ENCODE measurements at places on chromosomes 2 and 18. TPM values are rescaled to one million over a fixed set of nuclear protein-coding genes. Genes with fewer than 3 reads are reported as not detected.
A peak's percentile ranks its signal among the peaks of the same experiment; 100 is the strongest.

Gene LGALSL
- total RNA-seq: 20.4 TPM

Gene COLEC12
- 0.59 TPM for total RNA-seq

Gene NFATC1
- total RNA-seq: 5.5 TPM

DNA sequence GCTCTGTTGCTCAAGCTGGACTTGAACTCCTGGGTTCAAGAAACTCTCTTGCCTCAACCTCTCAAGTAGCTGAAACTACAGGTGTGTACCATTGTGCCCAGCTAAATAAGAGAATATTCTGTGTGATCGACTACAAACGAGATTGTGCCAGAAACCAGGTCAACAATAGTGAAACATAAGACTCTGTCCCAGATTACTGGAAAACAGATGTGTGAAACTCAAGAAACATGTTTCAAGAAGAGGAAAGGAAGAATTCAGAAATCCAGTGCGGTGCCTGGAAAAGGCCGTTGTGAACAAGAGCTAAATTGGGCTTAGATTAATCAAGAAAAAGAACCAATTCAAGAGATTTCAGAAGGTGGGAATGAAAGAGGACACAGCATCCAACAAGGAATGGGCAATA lies 23.4 kb upstream of the STAT1 start:
- H3K4me3 ChIP-seq: no peak overlapping the region
- H3K4me1 ChIP-seq: no peaks in the 10 kb centered on the region
- no peak overlapping the region for H3K27ac ChIP-seq
- no peaks in the 10 kb centered on the region for H3K27me3 ChIP-seq

GRCh38 chr2:218262631-218263586 lies 2.1 kb downstream of the GPBAR1 start:
- H3K4me1 ChIP-seq: peaks cover 4% of the 10 kb centered on the region
- H3K27ac ChIP-seq: no peak overlapping the region
- peaks cover 33% of the 10 kb centered on the region for H3K36me3 ChIP-seq
- H3K27me3 ChIP-seq: no peaks in the 10 kb centered on the region
- H3K4me3 ChIP-seq: no peak overlapping the region

DNA sequence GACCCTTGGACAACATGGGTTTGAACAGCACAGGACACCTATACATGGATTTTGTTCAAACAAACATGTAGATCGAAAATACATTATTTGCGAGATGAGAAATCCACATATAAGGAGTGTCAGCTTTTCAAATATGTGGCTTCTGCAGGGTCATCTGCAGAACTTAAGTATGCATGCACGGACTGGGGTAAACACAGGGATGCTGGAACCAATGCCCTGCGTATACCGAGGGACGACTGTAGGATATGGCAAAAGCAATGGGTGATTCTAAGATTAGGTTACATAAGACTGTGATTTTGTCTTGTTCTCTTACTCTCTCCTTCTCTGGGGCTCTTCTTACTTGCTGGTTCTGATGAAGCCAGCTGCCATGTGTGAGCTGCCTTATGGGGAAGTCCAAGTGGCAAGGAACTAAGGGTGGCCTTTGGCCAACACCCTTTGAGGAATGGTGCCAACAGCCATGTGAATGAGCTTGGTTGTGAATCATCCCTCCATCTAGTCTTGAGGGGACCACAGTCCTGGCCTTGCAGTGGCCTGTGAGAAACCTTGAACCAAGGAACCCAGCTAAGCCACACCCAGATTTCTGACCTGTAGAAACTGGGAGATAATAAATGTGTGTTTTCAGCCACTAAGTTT lies 66.5 kb downstream of the EVA1A start:
- no peak overlapping the region for H3K4me3 ChIP-seq
- H3K36me3 ChIP-seq: no peaks in the 10 kb centered on the region
- H3K4me1 ChIP-seq: no peaks in the 10 kb centered on the region
- DNase-seq: no peak

- no peaks in the 10 kb centered on the region for H3K36me3 ChIP-seq
- H3K4me1 ChIP-seq: peaks cover 5% of the 10 kb centered on the region
- no peak for DNase-seq
- H3K4me3 ChIP-seq: no peak overlapping the region
- H3K27ac ChIP-seq: no peak overlapping the region
- no peaks in the 10 kb centered on the region for H3K27me3 ChIP-seq
Measured at GRCh38 chr18:78672862-78673446, 306.7 kb upstream of the SALL3 start.

GRCh38 chr2:214995926-214996670 lies 142.3 kb downstream of the ABCA12 start:
- no peak overlapping the region for H3K27ac ChIP-seq
- DNase-seq: no peak
- no peak overlapping the region for H3K4me3 ChIP-seq
- H3K27me3 ChIP-seq: no peaks in the 10 kb centered on the region

GRCh38 chr18:70998490-70998889 lies 709.6 kb downstream of the SOCS6 start:
- no peak overlapping the region for H3K27ac ChIP-seq
- H3K4me1 ChIP-seq: no peaks in the 10 kb centered on the region
- no peaks in the 10 kb centered on the region for H3K27me3 ChIP-seq
- peaks cover under 1% of the 10 kb centered on the region for H3K36me3 ChIP-seq

- no peaks in the 10 kb centered on the region for H3K27me3 ChIP-seq
- H3K4me3 ChIP-seq: no peak overlapping the region
- peaks cover 32% of the 10 kb centered on the region for H3K36me3 ChIP-seq
- H3K4me1 ChIP-seq: peaks cover 11% of the 10 kb centered on the region
Measured at GRCh38 chr2:39377226-39377939, 59.7 kb downstream of the MAP4K3 start.

- no peak overlapping the region for H3K4me3 ChIP-seq
- no peak overlapping the region for H3K27ac ChIP-seq
- no peaks in the 10 kb centered on the region for H3K27me3 ChIP-seq
- no peak for DNase-seq
Measured at GRCh38 chr2:184936761-184937160, 338.4 kb downstream of the ZNF804A start.

DNA sequence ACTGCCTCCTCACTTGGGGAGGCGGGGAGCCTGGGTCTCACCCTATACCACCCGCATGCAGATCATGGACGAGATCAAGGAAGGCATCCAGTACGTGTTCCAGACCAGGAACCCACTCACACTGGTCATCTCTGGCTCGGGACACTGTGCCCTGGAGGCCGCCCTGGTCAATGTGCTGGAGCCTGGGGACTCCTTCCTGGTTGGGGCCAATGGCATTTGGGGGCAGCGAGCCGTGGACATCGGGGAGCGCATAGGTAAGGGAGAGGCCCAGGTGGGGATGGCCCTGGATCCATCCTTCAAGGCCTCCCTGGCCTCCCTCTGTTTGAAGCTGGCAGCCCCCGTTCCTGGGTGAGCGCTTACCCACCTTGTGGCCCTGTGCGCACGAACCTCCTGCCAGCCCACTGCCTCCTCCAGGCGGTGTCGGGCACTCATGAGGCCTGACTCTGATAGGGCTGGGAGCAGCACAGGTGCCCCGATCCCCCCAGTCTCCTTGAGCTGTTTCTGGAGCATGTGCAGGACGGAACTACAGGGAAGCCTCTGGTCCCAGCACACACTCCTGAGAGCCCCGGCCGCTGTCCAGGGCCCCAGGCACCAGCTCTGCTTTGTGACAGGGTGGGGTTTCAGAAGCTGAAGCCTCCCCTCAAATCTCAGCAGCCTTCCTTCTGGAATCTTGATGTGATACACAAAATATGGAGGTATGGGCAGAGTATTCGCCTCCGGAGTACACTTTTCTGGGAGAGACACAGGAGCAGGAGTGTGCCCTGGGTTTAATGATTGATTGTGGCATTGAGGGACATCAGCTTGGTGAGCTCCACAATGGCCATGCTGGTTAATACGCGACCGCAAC lies 708 bp downstream of the AGXT start:
- no peak overlapping the region for H3K4me3 ChIP-seq
- no peaks in the 10 kb centered on the region for H3K36me3 ChIP-seq
- H3K27ac ChIP-seq: no peak overlapping the region

DNA sequence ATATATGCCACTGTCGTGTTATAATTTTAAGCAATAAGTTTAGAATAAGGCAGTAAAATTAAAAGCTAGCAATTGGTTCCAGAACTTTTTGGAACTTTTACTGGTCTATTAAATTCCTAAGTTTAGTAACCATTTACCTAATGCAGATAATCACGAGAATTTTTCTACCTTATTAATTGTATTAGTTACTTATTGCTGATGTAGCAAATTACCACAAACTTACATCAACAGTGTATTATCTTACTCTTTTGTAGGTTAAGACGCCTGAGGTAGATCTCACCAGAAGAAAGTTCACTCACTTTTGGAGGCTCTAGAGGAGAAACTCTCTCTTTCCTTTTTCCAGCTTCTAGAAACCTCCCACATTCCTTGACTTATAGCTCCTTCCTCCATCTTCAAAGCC lies 14.0 kb upstream of the UBE2E3 start:
- H3K27me3 ChIP-seq: no peaks in the 10 kb centered on the region
- H3K27ac ChIP-seq: no peak overlapping the region
- no peaks in the 10 kb centered on the region for H3K36me3 ChIP-seq
- H3K4me3 ChIP-seq: no peak overlapping the region
- H3K4me1 ChIP-seq: no peaks in the 10 kb centered on the region

GRCh38 chr2:9473985-9474360 lies 378 bp upstream of the IAH1 start:
- no peaks in the 10 kb centered on the region for H3K27me3 ChIP-seq
- H3K4me3 ChIP-seq: peak overlapping the region; percentile 68
- no peaks in the 10 kb centered on the region for H3K4me1 ChIP-seq
- H3K27ac ChIP-seq: no peak overlapping the region
- H3K36me3 ChIP-seq: peaks cover 41% of the 10 kb centered on the region
- no peak for DNase-seq

GRCh38 chr2:11368059-11368572 lies 23.7 kb upstream of the ROCK2 start:
- H3K4me1 ChIP-seq: no peaks in the 10 kb centered on the region
- no peak for DNase-seq
- H3K27ac ChIP-seq: no peak overlapping the region
- H3K4me3 ChIP-seq: no peak overlapping the region
- no peaks in the 10 kb centered on the region for H3K27me3 ChIP-seq
- H3K36me3 ChIP-seq: no peaks in the 10 kb centered on the region

DNA sequence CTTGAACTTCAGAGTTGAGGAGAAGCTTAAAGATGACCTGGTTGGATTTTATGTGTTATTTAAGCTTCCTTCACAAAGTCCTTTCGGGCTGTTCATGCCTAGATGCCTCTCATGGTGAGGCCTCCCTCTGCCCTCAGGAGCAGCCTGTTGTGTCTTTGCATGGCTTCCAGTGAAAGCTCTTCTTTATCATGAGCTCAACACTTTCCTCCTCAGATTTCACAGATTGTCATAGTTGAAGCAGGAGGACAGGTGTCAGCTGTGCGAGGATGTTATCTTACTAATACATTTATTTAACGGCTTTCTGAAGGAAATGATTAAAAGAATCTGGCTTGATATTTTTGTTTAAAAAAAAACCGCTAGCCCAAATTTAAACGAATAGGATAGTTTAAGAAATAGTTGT lies 48.8 kb upstream of the ITSN2 start:
- no peaks in the 10 kb centered on the region for H3K4me1 ChIP-seq
- H3K27me3 ChIP-seq: no peaks in the 10 kb centered on the region
- no peaks in the 10 kb centered on the region for H3K36me3 ChIP-seq
- no peak for DNase-seq
- H3K4me3 ChIP-seq: no peak overlapping the region

DNA sequence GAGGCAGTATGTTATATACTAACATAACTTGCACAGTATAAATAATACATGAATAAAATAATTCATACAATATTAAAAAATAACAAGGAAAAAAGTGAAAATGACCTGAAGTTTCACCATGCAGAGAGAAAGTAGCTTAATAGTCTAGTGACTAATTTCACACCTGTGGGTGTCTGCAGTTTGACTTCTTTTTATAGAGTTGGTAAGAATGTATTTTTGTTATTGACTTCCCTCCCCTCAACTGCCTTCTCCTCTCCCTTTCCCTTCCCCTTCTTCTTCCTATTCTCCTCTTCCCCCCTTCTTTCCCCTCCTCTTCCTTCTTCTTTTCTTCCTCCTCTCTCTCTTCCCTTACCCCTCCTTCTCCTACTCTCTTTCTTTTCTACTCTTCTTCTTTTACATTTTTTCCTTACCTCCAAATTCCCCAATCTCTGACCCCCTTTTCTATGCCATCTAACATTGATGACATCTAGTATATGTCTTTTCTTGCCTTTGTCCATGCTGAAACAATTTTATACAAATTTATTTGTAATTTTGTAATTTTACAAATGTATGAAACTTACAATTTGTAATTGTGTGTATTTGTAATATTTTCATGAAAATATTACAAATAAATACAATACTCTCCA lies 3.1 kb downstream of the DNAH6 start:
- H3K4me3 ChIP-seq: no peak overlapping the region
- no peaks in the 10 kb centered on the region for H3K27me3 ChIP-seq
- H3K36me3 ChIP-seq: no peaks in the 10 kb centered on the region
- H3K4me1 ChIP-seq: no peaks in the 10 kb centered on the region
- no peak for DNase-seq
